ENCODE measurements at places on chromosomes 1 and 21.

DNA sequence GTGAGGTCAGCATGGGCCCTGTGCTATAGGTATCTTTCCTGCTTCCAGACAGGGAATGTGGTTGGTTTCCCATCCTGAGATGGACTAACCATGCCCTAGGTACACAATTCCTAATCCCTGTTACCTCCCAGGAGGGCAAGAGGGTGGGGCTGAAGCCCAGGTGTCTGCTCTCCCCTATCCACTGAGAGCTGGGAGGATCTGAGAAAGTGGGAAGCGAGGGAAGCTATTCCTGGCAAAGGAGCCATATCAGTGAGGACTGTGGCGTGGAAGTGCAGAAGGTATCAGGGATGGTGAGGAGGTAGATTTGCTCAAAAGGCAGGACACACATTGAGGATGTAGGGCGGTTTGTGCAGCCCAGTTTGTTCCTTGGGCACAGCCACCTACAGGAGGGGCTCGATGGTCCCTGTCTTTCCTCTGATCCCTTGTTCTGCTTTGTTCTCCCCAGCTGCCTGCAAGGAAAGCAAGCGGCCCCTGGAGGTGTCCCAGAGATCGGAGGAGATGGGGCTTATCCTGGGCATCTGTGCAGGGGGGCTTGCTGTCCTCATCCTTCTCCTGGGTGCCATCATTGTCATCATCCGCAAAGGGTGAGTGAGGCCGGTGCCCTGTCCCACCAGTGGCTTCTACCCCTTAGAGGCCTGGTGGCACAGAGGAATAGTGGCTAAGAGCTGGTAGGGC lies 48.1 kb downstream of the PTPRU start:
- no peak for DNase-seq

GRCh38 chr1:187413405-187414169 lies 584.8 kb downstream of the PLA2G4A start:
- DNase-seq = no peak

GRCh38 chr1:41452704-41453290 lies 31.7 kb downstream of the EDN2 start:
- DNase-seq = no peak

- DNase-seq = no peak
Observed at GRCh38 chr1:156822680-156823079, 6.0 kb upstream of the SH2D2A start.

DNA sequence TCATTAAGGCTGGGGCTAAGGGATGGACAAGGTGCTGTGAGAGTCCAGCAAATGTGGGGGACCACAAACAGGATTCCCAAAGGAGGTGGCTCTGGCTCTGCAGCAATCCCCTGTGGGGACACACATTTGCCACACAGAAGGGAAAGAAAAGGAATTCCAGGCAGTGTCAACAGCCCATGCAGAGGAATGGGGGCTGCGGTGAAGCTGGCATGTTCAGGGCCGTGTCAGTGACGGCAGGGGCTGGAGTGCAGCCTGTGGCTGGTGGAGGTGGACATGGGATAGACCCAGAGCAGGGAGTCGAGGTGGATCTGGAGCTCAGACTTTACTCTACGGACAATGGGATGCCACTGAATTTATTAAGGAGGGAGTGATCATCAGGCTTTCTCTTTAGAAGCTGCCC lies 183.2 kb downstream of the TRABD2B start:
- DNase-seq = no peak

GRCh38 chr1:218164111-218164929 lies 120.8 kb upstream of the RRP15 start:
- peak; percentile 90 for DNase-seq

- peak; percentile 75 for DNase-seq
Observed at GRCh38 chr1:159171688-159172501, 480 bp downstream of the CADM3 start.

DNA sequence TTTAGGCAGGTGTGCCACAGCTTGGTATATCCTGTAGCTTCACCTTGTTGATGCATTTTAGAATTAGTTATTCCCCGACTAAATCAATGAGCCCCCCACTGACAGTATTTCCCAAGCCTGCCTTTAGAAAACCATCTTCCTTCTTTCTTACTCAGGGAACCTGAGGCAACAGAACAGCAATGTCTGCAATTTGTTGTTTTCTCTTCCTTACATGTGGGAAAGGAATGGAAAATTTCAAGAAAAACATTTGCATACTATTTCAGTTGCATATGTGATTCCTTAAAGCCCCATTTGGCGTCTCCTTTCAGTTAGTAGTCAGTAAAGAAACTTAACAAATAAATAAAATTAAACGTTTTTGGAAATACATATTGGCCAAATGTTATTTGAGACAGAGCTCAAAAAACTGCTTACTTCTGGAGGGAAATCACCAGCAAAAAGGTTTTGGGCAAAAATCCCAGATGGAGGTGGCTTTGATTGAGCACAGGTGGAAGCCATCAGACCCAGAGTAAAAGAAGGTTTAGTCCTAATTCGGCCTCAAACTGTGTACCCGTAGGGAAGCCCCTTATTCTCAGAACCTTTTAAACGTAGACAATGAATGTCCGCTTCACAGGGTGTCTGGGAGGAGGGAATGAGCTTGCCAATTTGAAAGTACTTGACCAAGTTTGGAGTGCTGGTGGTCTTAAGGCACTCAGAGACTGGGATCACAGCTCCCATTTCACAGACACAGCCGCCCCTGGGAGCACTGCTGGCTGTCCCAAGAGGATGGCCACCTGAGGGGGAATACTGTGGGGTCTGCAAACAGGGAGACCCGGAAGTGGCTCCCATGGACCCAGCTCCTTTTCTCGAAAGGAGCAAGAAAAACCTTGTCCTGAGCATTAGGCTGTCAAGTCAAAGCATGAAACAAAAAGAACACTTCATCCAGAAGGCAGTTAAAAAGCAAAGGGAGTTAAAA lies 9.4 kb downstream of the LHX4 start:
- DNase-seq = peak; percentile 68

- no peak for DNase-seq
Observed at GRCh38 chr1:108933944-108934343, 29.3 kb downstream of the CLCC1 start.

GRCh38 chr1:201356701-201357100 lies 20.8 kb downstream of the TNNT2 start:
- no peak for DNase-seq

DNA sequence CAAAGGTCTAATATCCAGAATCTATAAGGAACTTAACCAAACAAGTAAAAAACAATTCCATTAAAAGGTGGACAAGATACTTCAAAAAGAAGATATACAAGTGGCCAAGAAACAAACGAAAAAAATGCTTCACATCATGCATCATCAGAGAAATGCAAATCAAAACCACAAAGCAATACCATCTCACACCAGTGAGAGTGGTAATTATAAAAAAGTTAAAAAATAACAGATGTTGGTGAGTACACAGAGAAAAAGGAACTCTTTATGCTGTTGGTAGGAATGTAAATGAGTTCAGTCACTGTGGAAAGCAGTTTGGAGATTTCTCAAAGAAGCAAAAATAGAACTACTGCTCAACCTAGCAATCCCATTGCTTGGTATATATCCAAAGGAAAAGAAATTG lies 218.6 kb downstream of the SLC44A5 start:
- no peak for DNase-seq

- DNase-seq = no peak
Observed at GRCh38 chr1:29687166-29687565, 450.8 kb downstream of the PTPRU start.

- no peak for DNase-seq
Observed at GRCh38 chr1:6474815-6475282, 8.9 kb upstream of the TNFRSF25 start.

- no peak for DNase-seq
Observed at GRCh38 chr21:38983560-38983959, 177.8 kb downstream of the ETS2 start.

DNA sequence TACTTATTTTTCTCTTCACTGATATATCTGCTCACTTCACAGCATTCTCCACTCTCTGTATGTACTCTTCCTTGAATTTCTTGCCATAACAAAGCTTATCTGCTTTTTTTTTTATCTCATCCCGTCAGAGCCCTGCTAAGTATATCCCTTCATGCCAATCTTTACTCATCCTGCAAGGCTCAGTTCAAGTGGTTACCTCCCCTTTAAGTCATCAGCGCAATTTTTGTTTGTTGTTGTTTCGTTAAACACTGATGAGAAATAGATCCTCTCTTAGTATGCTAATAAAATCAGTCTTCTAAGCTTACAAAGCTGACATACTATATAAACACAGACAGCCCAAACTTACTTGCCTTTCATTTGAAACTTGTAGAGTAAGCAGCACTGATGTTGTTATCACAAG lies 17.8 kb downstream of the COL24A1 start:
- no peak for DNase-seq

- no peak for DNase-seq
Observed at GRCh38 chr1:159949981-159950381, 4.1 kb downstream of the SLAMF9 start.

DNA sequence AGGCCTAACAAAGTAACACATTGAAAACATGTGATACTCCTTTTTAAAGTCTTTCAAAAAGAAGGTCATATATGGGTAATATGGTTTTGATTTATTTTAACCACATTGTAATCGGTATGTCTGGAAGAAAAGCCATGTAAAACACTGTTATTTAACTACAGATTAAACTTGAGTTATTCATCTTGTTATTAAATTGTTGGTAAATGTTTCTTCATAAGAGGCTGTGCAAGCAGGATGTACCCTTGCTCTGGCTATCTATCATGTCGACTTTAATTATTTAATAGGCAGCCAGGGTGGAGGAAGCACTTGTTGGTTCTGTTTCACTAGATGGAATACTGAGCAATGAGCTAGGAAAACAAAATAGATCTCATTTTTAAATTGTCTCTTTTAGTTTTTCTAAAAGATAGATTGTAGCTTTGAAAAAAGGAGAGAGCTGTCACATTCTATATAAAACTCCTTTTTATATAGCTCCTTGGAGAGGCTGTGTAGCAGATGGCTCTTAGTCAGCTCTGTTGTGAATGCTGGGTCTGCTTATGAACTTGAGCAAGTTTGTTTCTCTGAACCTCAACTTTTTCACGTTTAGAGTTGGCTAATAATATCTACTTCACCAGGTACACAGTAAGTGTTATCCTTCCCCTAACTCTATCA lies 39.5 kb downstream of the LRRC8B start:
- DNase-seq = no peak

DNA sequence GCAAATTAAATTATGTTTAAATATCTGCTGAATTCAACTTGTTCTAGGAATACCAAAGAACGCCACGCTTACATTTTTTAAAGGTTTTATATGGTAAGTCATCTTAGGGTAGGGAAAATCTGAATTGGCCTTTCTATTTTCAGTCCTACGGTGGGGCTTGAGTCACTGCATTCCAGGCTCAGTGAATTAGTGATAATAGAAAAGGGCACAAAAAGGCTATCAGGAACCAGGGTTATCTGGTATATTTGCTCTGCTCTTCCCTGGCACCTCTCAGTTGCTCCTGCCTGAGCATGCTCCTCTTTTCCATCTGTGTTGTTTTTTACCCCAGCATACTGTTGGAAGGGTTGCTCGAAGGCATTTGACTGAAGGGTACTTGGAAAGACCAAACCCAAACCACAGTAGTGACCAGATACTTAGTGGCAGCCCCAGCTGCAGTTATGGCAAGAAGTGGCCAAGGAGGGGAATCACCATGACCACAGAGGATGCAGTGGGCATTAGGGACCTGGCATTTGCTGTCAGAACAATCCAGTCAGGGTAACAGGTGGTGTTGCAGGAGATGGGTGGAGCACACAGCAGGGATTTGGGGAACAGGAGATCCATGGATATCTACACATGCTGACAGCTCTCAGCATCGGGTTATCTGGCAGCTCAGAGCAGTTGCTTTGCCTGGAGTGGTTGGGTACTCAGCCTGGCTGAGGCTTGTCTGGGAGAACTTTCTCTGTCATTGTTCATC lies 2.3 kb downstream of the OVAAL start:
- DNase-seq = no peak

GRCh38 chr1:161121834-161122233 lies 3.9 kb downstream of the NIT1 start:
- no peak for DNase-seq

DNA sequence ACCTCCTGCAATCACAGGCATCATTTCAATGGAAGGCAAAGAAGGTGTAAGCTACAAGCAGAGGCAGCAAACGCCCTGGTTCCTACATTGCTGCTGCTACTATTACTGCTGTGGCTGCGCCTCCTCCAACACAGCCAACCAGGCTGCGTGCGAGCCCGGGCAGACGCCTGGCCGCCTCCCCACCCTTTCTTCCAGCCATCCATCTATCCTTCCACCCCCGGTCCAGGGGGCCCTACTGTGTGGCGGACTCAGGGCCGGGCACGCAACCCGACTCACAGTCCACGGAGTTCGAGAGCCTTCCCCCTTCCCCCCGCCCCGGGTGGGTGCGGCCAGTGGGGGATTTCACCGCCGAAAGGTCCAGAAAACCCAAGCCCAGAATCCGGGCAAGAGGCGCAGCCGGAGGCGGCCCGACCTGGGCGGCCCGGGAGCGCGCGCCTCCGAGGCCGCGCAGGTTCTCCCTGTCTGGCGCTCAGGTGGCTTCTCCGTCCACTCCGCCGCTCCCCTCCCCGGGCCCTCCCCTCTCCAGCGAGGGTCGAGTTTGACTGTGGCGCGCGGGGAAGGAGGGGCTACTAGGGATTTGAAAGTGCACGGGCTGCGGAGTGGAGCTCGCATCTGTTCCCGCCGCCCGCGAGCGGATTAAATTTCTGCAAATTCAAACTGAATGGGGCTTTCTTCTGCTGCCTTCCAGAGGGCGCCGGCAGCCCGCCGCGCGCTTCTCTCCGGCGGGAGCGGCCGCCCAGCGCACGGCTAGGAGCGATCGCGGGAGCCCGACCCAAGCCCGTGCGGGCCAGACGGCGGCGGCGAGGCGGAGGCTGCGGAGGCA lies at the start of gene HUNK:
Gene HUNK (plus strand): TSS at position 569 of the 823 bp plus-strand sequence. CDS start 655 bp downstream, outside the sequence.
- DNase-seq = peak; percentile 86

GRCh38 chr21:45286671-45287437 lies 841 bp downstream of the POFUT2 start:
- peak; percentile 94 for DNase-seq

GRCh38 chr1:244002721-244003120 lies 48.4 kb upstream of the ZBTB18 start:
- no peak for DNase-seq

DNA sequence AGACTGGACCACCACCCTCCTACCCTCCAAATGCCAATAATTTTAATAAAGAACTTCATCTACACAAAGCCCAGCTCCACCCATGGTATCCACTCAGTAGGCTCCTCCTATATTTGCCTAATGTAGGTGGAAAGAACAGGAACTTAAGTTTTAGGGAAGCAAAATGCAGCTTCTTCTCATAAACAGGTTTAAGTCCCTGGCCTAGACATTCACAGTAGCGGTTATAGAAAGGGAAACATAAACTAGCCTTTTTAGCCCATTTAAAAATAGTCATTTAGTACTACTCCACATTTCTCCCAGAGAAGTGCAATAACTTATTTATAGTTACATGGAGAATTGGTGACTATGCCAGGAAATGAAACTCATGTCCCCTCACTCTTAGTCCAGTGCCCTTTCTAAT lies 56.6 kb upstream of the CPLANE2 start:
- no peak for DNase-seq

DNA sequence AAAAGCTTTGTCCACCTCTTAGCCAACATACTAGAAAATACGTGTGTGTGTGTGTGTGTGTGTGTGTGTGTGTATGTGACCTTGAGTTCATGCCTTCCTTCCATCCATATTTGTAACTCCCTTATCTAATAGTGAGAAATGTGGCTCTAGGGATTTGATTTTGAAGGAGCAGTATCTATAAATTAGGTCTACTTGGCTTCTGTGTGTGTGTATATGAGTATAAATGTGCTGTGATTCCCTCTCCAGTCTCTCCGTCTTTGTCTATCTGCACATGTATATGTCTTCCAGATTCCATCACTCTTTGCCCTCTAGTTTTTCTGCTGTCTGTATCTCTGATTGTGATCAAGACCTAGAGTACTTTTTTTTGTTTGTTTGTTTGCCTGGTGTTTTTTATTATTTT lies 11.9 kb upstream of the NBL1 start:
- no peak for DNase-seq

All from neural progenitor cell (in vitro differentiated cells).